ENCODE measurements at places on chromosomes 3 and 15. TPM values are rescaled to one million over a fixed set of nuclear protein-coding genes. Genes with fewer than 3 reads are reported as not detected.

DNA sequence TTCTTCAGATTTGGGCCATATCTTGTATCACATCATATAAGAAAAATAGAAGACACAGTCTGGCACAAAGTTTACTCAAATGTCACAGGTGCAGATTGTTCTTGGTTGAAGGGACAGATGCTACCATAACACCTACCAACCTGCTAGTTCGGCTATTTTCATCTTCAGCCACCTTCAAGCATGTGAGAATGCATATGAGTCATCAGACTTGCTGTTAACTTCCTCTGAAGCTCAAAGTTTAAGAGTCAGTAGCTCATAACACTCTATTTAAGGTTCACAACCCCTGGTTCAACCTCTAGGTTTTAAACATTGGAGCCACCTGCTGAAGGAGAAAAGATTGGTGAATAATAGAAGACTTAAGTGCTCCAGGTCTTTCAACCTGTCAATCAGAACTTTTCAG lies 522.8 kb downstream of the NLGN1 start:
- DNase-seq = no peak

SLC22A13 gene
- total RNA-seq = 0.30 TPM

- no peak overlapping the region for H3K27ac ChIP-seq
- DNase-seq = no peak
- no peak overlapping the region for H3K4me3 ChIP-seq
- no peaks in the 10 kb centered on the region for H3K36me3 ChIP-seq
- H3K27me3 ChIP-seq = no peaks in the 10 kb centered on the region
These were observed 56.2 kb upstream of the HES1 start for GRCh38 chr3:194079702-194080172.

DNA sequence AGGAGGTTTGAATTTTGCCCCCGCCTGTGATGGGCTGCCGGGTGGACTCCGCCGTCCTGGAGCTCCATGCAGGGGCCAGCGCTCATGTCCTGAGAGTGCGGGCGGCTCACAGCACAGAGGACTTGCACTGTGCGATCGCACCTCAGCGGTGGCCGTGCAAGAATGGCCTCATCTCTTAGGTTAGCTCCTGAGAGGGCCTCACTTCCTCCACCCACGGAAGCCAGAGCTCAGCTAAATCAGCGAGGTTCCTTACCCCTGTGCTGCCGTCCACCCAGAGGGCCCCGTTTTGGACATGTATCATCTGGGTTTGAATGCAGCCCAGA lies 72.0 kb upstream of the PCSK6 start:
- peaks cover 7% of the 10 kb centered on the region for H3K27me3 ChIP-seq
- no peak for DNase-seq
- H3K4me3 ChIP-seq = no peak overlapping the region

PML gene
- 127 TPM for total RNA-seq

CD86 gene
- total RNA-seq = 30.6 TPM

DNA sequence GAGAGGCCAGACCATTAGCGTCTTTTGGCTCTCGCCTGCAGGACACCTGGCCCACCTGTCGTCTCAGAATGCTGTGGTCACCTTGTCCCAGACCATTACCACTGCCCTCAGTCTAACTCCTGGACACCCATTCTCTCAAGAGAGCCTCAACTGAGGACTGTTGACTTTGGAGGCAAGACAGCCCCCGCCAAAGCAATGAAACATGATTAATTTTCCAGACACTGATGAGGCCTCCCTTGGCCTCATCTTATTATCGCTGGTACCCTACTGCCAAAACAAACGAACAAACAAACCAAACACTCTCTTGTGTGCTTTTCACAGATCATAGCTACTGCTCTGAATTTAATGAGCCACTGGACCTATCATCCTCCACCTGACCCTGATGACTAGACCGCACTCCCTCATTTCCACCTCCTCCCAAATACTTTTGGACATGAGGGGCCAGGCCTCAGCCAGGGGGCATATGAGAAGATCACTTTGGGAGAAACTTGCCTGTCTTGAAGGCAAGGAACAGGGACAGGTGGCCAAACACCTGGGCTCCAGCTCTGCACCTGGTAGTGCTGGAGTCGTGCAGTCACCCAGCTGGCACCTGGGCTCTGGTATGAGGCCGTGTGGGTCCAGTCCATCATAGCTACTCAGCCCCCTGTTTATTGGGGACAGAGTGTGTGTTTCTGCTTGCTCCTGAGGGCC lies 27.6 kb downstream of the ALS2CL start:
- H3K4me1 ChIP-seq = no peaks in the 10 kb centered on the region
- peak; percentile 28 for DNase-seq
- no peaks in the 10 kb centered on the region for H3K27me3 ChIP-seq
- H3K27ac ChIP-seq = no peak overlapping the region
- no peaks in the 10 kb centered on the region for H3K36me3 ChIP-seq

GRCh38 chr3:128448491-128448890 lies 18.2 kb downstream of the DNAJB8 start:
- H3K4me1 ChIP-seq = peaks cover 4% of the 10 kb centered on the region
- H3K36me3 ChIP-seq = no peaks in the 10 kb centered on the region
- H3K4me3 ChIP-seq = no peak overlapping the region
- DNase-seq = no peak
- H3K27me3 ChIP-seq = no peaks in the 10 kb centered on the region

GRCh38 chr3:11346416-11346815 lies 74.2 kb downstream of the ATG7 start:
- no peaks in the 10 kb centered on the region for H3K4me1 ChIP-seq
- no peak overlapping the region for H3K4me3 ChIP-seq
- peaks cover 100% of the 10 kb centered on the region for H3K36me3 ChIP-seq
- no peak overlapping the region for H3K27ac ChIP-seq
- no peak for DNase-seq

FRMD5 gene
- 0.59 TPM for total RNA-seq

GRCh38 chr3:58627570-58627885 lies 39.0 kb downstream of the FAM3D start:
- H3K4me1 ChIP-seq = peaks cover 37% of the 10 kb centered on the region
- H3K4me3 ChIP-seq = peak overlapping the region; percentile 31

PLA2G4D gene
- not detected for total RNA-seq

DNA sequence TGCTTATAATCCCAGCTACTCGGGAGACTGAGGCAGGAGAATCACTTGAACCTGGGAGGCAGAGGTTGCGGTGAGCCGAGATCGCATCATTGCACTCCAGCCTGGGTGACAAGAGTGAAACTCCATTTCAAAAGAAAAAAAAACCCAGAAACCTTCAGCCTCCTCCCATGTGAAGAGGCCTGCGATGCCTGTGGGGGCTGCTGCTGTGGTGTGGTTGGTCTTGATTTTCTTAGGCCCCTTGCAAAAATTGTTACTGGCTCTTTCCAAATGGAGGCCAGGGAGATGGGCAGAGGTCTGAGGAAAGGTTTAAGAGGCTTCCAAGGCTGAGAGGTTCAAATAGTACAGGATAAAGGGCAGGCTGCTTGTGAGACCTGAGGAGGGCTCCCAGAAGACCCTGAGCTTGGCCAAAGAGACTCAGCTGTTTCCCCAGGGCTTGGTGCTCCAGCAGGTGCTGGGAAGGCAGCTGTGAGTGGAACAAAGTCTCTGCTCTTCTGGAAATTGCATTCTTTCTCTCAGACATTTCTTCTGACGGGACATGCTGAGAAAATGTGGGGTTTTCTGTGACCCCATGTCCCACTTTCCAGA lies 18.4 kb downstream of the GCSAM start:
- H3K4me3 ChIP-seq = no peak overlapping the region
- DNase-seq = no peak
- no peaks in the 10 kb centered on the region for H3K27me3 ChIP-seq
- no peaks in the 10 kb centered on the region for H3K36me3 ChIP-seq

DNA sequence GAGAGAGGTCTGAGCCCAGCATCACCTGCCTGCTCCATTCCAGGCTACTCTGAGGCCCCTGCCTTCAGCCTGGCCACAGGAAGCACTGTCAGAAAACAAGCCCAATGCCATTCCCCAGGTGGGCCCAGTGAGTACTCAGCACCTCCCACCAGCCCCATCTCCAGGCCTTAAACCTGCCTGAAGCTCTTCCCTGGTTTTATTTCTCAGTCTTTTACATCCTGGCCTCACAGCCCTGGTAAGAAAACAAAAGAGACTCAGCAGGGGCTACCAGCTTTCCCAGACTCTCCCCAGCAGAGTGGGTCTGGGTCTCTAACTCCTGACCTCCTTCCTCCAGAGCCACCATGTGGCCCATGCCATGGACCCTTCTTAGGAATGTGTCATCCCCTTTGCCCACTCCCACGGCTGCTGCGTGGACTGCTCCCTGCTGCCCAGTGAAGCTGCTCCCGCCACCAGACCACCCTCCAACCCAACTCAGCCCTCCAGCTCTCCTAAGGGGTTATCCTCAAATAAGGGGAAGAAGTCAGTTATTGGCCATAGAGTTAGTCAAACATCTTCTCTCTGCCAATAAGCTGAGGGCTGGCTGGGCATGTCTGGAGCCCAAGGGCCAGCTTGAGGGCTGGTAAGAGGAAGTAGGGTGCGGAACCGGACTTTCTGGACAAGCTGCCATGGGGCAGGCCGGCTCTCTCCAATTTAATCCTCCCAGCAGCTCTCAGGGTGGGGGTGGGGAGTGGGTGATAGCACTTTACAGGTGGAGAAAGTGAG lies 116.7 kb upstream of the LINGO1 start:
- no peaks in the 10 kb centered on the region for H3K27me3 ChIP-seq
- H3K36me3 ChIP-seq = no peaks in the 10 kb centered on the region
- H3K27ac ChIP-seq = no peak overlapping the region
- H3K4me1 ChIP-seq = no peaks in the 10 kb centered on the region
- H3K4me3 ChIP-seq = no peak overlapping the region

CHRFAM7A gene
- total RNA-seq = 2.8 TPM

- H3K4me1 ChIP-seq = peaks cover 21% of the 10 kb centered on the region
- H3K27ac ChIP-seq = no peak overlapping the region
- H3K4me3 ChIP-seq = no peak overlapping the region
These were observed 6.6 kb downstream of the ARRDC4 start for GRCh38 chr15:97966924-97967620.

CLK3 gene
- 100 TPM for total RNA-seq

ZNF860 gene
- 4.6 TPM for total RNA-seq

DNA sequence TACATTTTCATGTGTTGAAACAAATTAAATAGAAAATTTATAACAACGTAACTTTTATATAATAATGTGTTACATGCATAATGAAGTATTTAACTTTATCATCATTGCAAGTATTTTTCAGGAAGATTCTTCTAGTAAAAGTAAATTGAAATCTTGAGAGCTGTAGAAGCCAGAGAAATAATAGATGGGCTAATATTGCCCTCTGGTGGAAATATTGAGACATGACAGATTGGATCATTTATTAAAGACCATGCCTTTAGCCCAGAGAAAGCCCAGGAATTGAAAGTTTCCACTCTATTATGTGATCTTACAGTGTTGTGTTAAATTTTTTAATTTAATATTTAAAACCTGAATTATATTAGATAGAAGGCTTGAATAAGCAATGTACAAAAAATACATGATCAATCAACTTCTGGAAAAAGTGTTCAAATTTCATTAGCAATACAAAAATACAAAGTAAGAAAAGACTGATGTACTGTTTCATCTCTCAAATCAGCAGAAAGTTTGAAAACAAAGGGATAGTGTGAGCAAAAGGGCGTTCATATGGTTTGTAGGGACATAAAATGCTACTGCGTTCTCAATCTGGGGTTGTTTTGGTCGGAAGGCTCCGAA lies 52.7 kb upstream of the SPTSSB start:
- H3K27me3 ChIP-seq = no peaks in the 10 kb centered on the region
- H3K4me3 ChIP-seq = no peak overlapping the region
- H3K4me1 ChIP-seq = no peaks in the 10 kb centered on the region
- no peak overlapping the region for H3K27ac ChIP-seq
- no peaks in the 10 kb centered on the region for H3K36me3 ChIP-seq
- DNase-seq = no peak

- no peak overlapping the region for H3K27ac ChIP-seq
- H3K27me3 ChIP-seq = no peaks in the 10 kb centered on the region
- DNase-seq = no peak
- H3K36me3 ChIP-seq = no peaks in the 10 kb centered on the region
These were observed 117.8 kb upstream of the MNS1 start for GRCh38 chr15:56582785-56583184.

OXNAD1 gene
- 21.4 TPM for total RNA-seq

RASA2 gene
- 59.4 TPM for total RNA-seq

GRCh38 chr3:58329150-58329921 lies 3.4 kb upstream of the PXK start:
- no peaks in the 10 kb centered on the region for H3K36me3 ChIP-seq
- H3K4me3 ChIP-seq = no peak overlapping the region
- peaks cover 35% of the 10 kb centered on the region for H3K4me1 ChIP-seq
- no peaks in the 10 kb centered on the region for H3K27me3 ChIP-seq
- no peak for DNase-seq

- H3K27ac ChIP-seq = peak overlapping the region; percentile 60
- no peak overlapping the region for H3K4me3 ChIP-seq
- no peaks in the 10 kb centered on the region for H3K27me3 ChIP-seq
- DNase-seq = no peak
- H3K4me1 ChIP-seq = peaks cover 17% of the 10 kb centered on the region
These were observed 25.2 kb downstream of the CD200 start for GRCh38 chr3:112357930-112358780.

GRCh38 chr3:48982016-48982415 lies 8.0 kb upstream of the P4HTM start:
- H3K36me3 ChIP-seq = peaks cover 81% of the 10 kb centered on the region
- no peak overlapping the region for H3K4me3 ChIP-seq
- DNase-seq = no peak
- no peaks in the 10 kb centered on the region for H3K27me3 ChIP-seq
- H3K27ac ChIP-seq = no peak overlapping the region

CYP1A2 gene
- not detected for total RNA-seq

GRCh38 chr3:46663591-46664135 lies 29.8 kb downstream of the ALS2CL start:
- DNase-seq = peak; percentile 72
- H3K27me3 ChIP-seq = no peaks in the 10 kb centered on the region
- peaks cover 7% of the 10 kb centered on the region for H3K4me1 ChIP-seq
- H3K27ac ChIP-seq = no peak overlapping the region

DNA sequence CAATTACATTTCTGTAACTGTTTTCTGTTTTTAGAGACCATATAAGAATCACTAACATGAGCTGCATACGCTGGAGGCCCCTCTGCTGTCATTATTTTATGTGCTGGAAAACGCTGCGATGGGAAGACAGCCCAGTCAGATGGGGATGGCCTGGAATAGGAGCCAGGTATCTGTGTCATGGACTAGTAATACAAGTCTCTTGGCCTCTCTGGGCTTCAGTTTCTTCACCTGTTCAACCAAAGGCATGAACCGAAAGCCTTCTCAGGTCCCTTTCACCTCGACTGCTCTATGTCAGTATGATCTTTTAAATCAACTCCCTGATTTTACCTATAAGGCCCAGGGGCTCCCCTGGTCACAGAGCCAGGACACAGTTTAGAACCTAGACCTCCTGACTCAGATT lies 14.6 kb upstream of the RFTN1 start:
- no peak overlapping the region for H3K4me3 ChIP-seq
- DNase-seq = no peak
- no peaks in the 10 kb centered on the region for H3K36me3 ChIP-seq

C2CD4B gene
- total RNA-seq = not detected

ITIH3 gene
- total RNA-seq = 45.0 TPM
